ENCODE measurements at places on chromosomes 5 and 9.

DNA sequence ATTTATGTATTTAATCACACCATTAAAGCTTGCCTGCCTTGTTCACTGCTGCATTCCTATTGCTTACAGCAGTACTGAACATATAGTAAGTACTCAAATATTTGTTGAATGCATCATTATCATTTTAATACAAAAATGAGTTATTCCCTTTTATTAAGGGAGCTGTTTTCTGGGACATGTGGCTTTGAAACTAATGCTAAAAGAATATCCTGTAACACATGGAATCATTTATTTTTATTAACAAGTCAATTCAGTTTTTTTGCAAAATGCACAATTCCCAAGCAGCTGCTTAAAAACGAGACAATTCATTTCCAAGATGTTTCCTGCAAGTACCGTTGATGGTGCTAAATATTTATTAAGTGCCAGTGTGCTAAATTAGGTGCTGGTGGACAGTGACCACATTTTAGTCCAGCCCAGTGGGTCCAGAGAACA, 148.3 kb upstream of the NR3C1 start:
- no peak for DNase-seq

DNA sequence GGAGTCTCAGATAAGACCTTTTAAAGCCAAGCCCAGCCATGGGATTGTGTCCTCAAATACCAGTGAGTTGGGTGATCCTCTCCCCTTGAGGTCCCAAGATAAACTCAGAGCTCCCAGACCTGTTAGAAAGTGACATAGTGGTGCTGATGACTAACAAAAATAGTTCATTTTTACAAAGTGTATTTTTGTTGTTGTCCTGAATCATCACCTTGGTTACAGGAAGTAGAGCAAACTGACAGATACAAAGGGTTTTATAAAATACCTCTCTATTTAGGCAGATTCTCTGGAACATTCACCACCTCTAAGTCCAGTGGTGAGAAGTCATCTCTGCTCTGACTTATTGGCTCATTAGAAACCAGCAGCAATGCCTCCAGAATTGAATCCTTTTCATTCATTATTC, 259.3 kb downstream of the CEMIP2 start:
- DNase-seq, result no peak

- DNase-seq, result no peak
Measured at GRCh38 chr9:15373881-15374280, 48.8 kb upstream of the SNAPC3 start.

DNA sequence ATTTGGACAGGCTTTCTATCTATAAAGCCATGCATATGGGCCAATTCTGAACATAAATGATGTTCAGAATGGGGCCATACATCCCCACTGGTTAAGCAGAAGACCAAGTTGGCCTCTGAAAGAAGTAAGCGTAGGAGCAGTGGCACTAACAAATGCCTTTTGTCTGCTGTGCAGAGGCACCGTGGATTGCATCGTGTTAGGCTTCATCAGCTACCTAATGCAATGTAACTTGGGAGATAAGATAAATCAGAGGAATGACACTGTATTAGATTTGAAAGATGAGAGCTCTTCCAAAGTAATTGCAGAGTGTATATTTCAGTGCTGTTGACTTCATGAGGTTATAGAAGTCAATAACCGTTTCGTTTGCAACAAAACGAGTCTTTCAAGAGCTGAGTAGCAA, 148.1 kb downstream of the PARP8 start:
- no peak for DNase-seq

- no peak for DNase-seq
Measured at GRCh38 chr9:133282464-133283238, 7.7 kb upstream of the ABO start.

DNA sequence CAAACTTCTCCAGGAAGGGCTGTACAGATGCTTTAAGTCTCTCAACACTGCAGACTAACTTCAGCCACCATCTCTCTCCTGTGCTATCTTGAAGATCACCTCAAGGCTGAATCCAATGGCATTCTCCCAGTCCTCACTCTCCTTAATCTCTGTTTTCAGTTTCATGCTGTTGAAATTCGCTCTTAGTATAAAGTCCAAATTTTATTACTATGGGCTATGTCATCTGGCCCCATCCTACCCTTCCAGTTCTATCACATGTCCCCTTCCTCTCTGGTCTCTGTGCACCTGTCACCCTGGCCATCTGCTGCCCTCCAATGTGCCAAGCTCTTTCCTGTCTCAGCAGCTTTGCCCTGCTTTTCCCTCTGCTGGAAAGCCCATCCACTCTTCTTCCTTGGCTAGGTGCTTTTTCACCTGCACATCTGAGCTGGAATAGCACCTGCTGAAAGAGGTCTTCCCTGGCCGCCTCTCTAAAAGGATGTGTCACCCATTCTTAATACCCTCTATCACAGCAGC, 284.7 kb upstream of the MAP3K1 start:
- DNase-seq, result no peak

- no peak for DNase-seq
Measured at GRCh38 chr5:13973724-13974123, 29.2 kb upstream of the DNAH5 start.

DNA sequence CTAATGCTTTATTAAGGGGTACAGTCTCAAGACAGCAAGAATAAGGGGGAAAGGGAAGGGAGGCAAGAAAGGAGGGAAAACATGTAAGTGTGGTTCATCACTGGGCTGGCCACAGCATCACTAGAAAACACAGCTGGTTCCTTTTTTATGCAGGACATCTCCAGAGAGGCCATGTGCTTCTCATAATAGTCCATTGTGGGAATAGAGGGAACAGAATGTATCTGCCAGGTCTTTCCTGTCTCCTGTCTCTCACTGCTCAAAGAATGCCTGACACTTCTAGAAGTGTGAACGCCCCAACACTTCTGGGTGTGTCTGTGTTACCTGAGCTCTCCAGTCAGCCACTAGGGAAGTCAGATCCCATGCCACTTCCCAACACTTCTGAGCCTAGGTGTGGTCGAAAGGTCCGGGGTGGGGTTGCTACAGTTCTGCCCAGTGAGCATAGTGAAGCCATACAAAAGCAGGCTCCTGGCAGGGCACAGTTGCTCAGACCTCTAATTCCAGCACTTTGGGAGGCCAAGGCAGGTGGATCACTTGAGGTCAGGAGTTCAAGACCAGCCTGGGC, 255.6 kb upstream of the SLC30A5 start:
- no peak for DNase-seq

- DNase-seq, result no peak
Measured at GRCh38 chr5:64659289-64659688, 31.0 kb upstream of the SHISAL2B start.

- DNase-seq, result no peak
Measured at GRCh38 chr5:156378159-156378558, 51.2 kb downstream of the SGCD start.

DNA sequence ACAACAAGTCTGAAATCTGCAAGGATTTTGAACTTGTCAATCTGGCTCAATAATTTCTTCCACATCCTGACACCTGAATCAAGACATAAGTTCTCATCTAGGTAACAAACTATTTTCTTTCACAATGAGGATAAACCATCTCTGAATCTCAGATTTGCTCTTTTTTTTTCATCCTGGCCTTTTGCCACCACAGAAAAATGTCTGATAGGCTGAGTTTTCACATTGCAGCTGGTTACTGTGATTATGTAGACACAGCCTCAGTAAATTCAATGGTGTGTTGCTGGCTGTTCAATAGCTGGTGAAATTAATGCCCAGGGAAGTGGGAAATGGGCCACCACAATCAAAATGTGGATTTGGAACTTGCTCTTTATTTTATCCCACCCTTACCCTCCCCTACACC, 2.8 kb upstream of the ADRA1B start:
- no peak for DNase-seq

- no peak for DNase-seq
Measured at GRCh38 chr5:37063739-37064138, 185.4 kb downstream of the CPLANE1 start.

- DNase-seq, result no peak
Measured at GRCh38 chr9:19618816-19619215, 170.0 kb downstream of the SLC24A2 start.

DNA sequence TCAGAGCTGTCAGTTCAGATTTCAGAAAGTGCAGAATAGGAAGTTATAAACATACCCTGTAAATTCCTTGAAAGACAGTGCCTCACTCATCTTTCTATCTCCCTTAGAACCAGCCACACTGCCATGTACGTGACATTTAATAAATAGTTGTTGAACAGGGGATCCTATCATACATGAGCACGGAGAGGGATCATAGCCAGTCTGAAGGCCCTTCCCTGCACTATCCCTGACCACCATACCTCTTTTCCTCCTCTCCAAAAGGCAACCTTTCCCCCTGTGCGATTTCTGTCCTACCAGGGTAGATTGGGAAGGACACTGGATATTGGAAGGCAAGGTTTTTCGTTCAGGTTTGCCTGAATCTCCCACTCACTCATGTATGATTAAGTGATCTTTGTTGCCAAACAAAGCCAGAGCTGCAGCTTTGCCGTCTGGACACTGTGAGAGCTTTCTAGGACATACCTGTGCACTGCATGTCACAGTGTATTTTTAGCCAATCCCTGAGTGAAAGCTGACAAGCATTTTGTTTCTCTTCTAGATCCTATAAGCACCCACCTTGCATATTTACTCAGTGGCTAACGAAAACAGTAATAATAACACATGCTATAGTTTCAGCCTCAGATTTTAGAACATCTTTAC, 986.5 kb upstream of the WWC1 start:
- no peak for DNase-seq

DNA sequence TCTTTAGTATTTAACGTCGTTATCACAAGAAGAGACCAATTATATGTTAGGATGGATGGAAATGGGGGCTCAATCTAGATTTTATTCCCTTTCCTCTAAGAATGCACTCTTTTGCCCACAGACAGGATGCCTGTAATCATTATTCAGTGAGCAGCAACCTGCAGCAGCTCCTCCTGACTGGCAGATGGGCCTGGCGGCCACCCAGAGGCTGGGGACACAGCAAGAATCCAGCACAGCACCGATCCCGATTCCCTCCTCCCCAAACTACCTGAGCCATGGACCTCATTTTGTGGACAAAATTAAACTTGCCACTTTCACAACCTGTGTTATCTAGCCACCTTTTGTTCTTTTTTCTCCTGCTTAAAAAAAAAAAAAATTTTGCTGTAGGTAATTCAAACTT, 101.0 kb downstream of the USP20 start:
- no peak for DNase-seq

- DNase-seq, result no peak
Measured at GRCh38 chr5:83104021-83104420, 26.7 kb downstream of the XRCC4 start.

DNA sequence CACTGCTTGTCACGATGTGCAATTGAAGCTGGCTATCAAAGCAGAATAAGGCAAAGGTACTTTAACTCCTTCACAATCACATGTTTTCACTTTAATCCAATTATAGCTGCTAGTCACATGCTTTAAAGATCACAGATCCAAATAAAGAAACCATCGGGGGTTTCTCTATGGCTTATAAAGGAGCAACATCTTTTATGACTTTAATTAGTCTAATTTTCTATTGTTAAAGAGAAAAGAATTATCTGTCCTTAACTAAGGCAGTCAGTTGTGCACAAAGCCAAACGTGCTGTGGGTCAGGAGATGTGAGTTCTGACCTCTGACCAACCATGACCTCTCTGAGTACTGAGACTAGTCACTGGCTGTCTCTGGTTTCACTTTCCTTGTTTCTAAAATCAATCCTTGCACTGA, 561.1 kb downstream of the RAB3C start:
- DNase-seq, result no peak

- no peak for DNase-seq
Measured at GRCh38 chr5:89735082-89735481, 674.5 kb downstream of the CETN3 start.

DNA sequence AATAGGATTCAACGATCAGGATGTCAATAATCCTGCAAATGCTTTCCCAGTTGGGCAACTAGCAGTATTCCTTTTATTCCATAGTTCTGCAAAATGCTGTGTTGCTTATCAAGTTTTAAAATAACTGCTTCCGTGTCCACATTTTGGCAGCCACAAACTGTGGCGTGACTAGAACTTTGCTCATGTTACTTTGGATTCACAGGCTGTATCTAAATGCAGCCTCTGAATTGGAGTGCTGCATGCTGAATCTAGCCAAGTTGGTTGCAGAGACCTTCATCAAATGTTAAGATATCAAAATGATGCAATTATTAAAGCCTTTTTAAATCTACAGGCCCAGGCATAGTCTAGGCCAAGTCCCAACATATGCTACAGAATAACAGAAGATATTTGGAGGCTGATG, 249.2 kb downstream of the NR2F1-AS1 start:
- DNase-seq, result no peak

GRCh38 chr5:58459146-58460001, 512 bp downstream of the PLK2 start:
- DNase-seq, result no peak

DNA sequence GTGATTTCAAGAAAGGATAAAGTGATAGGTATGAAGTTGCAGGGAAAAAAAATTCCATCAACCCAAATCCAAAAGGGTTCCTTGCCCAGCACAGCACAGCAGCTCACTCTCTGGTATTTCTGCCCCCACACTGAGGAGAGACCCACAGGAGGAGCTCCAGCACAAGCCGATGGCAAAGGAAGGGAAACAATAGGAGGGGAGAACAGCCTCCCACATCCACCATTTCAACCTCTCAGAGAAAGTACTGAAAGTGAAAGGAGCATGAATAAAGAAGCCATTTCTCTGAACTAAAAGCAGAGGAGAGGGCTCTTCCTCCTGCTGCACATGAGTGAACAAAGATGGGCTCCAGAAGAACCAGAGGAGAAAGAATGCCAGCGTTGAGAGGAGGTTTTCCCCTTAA, 54.9 kb upstream of the ZSWIM6 start:
- DNase-seq, result peak; percentile 30

- peak; percentile 22 for DNase-seq
Measured at GRCh38 chr5:142466195-142466971, 141.6 kb upstream of the SPRY4 start.

- DNase-seq, result no peak
Measured at GRCh38 chr5:115542651-115543364, 1.8 kb downstream of the FEM1C start.

DNA sequence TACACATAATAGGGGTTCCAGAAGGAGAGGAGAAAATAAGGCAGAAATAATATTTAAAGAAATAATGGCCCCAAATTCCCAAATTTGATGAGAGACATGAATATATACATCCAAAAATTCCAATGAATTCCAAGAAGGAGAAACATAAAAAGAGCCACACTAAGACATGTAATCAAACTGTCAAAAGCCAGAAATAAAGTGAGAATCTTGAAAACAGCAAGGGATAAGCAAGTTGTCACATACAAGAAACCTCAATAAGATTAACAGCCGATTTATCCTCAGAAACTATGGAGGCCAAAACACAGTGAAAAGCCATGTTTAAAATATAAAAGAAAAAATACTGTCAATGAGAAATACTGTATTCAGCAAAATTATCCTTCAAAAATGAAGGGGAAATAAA, 14.5 kb downstream of the CATSPER3 start:
- no peak for DNase-seq

DNA sequence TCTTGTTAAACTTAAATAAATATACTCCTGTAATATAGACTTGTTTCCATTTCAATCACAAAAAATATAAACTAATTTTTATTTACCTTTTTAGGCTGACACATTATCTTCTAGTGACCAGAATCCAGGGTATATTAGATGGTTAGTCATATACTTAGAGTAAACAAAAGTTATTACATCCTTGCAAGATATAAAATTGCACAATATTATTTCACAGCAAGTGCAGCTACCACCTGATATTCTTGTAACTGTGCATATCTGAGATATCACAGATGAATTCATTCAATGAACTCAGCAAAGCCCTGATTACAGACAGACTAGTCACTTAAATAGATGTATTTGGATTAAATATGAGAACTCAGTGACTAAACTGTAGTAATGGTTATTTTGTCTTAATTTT, 25.6 kb upstream of the ARRDC3 start:
- no peak for DNase-seq

GRCh38 chr9:113301548-113301947, 1.6 kb downstream of the RNF183 start:
- DNase-seq, result no peak

- no peak for DNase-seq
Measured at GRCh38 chr9:12773562-12773961, 1.3 kb upstream of the LURAP1L start.

All from HTR-8/SVneo (cell line).